H54 (cell line): ENCODE measurements at places on chromosomes 7 and 10.

DNA sequence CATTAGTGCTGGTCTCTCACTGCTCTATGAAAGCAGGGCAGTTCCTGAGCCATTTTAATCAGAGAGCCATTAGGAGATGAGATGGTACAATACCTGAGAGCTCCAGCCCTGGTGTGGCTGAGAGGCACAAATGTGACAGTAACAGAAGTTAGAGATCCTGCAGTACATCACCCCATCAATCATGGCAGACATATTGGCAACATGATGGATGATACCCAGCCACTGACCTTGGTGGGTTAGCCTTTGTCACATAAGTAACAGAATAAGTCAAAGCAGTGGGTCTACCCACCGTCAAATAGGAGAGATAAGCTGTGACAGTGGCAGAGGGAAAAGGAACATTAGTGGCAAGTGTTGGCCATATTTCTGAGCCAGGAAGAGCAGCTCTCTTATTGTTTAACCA is 53.3 kb upstream of the NXPH1 start:
- no peak for DNase-seq

DNA sequence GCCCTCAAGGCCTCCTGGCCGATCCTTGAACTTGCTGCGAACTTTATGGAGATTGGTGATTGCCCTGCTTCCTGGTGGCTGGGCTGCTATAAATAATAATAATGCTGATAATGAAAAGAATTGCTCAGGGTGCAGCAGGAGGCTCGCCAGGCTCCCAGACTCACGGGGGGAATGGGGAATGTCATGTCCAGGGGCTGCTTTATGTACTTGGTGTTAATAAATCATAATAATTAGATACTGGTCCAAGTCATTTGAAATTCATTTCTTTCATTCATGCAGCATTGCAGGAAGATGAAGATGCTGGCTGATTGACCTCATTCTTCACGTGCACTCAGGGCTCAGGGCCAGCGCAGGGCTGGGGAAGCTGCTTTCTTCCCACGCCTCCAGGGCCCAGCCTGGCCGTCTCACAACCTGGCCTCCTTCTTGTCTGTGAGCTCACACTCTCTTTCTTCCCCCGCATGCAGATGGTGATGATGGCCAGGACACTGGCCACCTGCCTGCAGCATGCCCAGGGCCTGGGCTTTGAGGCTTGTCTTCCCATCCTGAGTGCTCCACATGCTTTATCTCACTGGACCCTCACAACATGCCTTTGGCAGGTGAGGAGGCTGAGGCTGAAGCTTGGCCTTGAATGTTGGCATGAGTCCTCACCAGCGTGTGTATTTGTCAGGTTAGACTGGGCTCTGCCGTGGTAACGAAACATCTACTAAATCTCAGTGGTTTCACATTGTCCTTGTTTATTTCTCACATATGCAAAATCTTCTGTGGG is 138.4 kb upstream of the TNS3 start:
- no peak for DNase-seq

- DNase-seq: no peak
Measured at GRCh38 chr10:48773580-48773979, 88.9 kb downstream of the WDFY4 start.

DNA sequence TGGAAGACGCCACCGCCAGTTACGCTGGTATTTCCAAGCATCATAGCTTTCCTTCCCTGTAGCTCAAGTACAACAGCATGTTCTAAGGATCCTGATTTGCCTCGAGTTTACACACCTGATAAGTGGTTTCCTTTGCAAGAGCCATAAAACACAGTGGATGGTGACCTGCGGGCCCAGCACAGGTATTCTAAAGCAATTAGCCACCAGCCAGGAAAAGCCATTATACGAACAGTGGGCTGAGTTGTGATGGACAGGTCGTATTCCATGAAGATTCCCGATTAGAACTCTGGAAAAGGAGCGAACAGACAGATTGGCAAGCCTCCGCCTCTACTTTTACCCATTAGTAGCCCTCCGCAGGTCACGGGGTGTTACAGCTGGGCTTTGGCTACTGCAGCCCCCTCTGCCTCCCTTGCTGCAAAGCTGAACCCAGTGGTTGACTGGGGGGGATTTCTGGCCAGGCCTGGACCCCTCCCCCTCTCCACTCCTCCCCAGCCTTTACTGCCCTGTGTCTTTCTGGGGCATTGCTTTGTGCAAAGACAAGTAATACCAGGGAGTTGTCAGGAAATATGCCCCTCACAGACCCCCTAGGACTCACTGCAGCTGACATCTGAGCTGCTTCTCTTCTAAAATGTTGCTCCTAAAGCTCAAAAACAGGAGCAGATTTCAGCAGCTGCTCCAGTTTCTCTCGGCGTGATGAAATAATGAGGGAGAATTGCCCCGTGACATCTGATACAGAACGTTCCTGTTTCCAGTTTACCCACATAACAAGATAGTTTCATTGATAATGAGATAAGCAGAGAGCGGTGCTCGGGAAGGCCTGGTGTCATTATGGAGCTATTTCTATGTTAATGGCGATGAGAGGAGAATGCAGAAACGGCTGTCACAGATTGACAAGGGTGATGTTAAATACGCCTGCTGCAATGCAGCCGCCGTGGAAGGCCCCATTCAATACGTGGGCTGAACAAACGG is 214.4 kb downstream of the CCSER2 start:
- no peak for DNase-seq

GRCh38 chr7:25911738-25912607 is 240.0 kb upstream of the NFE2L3 start:
- DNase-seq: no peak

GRCh38 chr10:112778579-112778978 is 171.5 kb upstream of the TCF7L2 start:
- DNase-seq: no peak

GRCh38 chr10:51879238-51879637 is 179.8 kb upstream of the CSTF2T start:
- DNase-seq: no peak

GRCh38 chr7:155867280-155867679 is 55.0 kb upstream of the SHH start:
- no peak for DNase-seq

GRCh38 chr7:69813637-69814240 is 215.5 kb downstream of the AUTS2 start:
- no peak for DNase-seq

DNA sequence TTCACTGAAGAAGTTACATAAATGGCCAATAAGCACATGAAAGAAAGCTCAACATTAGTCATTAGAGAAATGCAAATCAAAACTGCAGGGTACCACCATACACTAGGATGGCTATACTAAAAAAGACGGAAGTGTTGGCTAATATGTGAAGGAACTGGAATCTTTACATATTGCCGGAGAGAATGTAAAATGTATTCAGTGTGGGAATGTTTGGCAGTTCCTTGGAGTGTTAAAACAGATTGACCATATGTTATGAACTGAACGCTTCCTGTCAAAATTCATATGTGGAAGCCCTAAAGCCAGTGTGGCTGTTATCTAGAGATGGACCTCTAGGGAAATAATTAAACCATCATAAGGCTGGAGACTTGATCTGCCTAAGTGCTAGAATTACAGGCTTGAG is 33.1 kb downstream of the SUV39H2 start:
- DNase-seq: no peak
